ENCODE measurements at places on chromosomes 16 and 17.

DNA sequence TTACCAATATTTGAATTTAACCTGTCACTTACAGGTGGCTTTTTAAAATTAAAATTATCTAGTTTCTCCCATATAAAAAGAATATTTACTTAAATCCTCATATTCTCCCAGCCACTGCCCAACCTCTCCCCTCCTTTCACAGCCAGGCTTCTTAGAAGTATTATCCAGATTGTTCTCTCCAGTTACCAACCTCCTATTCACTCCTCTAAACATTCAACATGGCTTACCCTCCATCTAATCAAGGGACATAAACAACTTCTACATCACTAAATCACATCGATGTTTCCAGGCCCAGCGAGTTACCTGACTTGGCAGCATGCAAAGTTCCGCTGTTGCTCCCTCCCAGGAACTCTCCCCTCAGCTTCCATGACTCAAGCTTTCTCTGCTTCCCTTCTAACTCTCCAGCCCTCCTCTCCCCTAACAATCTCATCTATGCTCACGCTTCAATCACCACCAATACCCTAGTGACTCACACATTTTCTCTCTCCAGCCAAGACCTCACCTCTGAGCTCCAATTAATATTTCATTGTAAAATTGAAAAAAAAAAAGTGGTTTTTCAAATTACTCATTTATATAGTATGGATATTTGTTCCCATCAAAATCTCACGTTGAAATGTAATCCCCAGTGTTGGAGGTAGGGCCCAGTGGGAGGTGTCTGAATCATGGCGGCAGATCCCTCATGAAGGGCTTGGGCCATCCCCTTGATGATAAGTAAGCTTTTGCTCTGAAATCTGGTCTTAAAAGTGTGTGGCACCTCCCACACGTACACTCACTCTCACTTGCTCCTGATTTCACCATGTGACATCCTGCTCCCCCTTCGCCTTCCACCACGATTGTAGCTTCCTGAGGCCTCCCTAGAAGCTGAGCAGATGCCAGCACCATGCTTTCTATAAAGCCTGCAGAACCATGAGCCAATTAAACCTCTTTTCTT is 88.5 kb downstream of the HELZ start:
- DNase-seq, result no peak

DNA sequence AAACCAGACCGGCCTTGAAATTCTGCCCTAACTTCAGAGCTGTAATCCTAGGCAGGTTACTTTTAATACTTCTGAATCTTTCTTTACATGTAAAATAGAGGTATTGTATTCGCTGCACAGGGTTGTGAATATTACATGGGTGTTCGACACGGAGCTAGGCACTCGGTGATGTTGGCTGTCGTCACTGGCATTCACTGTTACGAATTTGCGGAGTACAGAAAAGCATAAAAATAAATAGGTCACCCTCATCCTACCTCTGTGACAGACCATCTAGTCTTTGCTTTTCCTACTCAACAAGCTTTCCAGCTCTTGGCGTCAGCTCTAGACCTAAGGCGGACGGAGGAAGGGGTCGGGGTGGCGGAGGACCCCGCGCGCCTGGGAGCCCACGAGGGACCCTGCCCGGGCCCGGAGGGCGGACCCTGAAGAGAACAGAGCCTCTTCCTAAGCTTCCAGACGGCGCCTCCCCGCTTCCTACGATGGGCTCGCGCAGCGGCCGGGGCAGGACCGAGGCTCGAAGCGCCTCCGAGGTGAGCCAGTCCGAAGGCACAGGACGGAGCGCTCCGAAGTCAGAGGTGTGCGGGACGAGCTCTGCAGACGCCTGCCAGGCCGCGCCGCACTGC is 879 bp upstream of the SPG7 start:
- no peak for DNase-seq

DNA sequence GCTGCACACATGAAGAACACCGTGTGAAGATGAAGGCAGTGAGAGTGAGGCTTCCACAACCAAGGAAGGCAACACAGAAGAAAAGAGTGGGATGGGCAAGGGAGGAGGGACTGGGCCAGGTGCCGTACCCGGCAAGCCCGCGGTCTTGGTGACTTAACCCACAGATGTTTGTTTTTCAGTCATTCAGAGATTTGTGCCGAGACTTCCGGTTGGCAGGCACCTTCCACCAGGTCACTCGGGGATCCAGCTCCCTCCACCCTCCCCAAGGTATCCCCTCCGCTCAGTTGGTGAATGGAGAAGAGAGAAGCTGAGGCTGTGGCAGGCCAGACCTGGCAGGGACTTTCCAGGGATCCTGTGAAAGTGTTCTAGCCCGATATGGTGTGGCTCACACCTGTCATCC is 4.9 kb upstream of the KREMEN2 start:
- DNase-seq, result no peak

DNA sequence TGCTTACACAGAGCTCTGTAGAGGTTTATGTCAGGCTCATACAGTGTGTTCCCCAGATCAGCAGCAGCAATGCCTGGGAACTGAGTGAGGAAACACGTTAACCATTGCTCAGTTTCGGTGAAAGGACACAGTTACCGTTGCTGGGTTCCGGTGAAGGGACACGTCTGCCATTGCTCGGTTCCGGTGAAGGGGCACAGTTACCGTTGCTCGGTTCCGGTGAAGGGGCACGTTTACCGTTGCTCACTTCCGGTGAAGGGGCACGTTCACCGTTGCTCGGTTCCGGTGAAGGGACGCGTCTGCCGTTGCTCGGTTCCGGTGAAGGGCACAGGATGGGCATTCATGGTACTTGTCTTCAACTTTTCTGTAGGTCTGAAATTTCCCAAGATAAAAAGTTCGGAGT is 81.7 kb downstream of the MRM3 start:
- DNase-seq, result no peak

DNA sequence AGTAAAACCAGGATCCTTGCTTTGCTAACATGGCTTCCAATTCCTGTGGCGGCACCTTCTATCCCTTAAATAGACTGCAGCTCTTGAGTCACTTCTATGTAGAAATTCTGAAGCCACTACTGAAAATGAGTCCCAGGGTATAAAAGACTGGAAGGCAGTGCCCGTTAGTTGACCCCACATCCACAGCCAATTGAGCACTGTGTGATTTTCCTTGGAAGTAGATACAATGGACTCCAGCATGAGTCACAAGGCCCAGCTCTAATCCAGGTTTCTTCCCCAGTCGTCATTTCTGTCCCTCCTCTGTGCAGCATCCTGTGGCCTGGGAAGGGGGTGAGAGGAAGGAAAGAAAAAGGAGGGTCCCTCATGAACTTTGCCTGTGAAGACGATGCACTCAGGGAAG is 69.5 kb downstream of the HLF start:
- no peak for DNase-seq

GRCh38 chr17:46199379-46199778 is 6.2 kb upstream of the KANSL1 start:
- DNase-seq, result no peak

DNA sequence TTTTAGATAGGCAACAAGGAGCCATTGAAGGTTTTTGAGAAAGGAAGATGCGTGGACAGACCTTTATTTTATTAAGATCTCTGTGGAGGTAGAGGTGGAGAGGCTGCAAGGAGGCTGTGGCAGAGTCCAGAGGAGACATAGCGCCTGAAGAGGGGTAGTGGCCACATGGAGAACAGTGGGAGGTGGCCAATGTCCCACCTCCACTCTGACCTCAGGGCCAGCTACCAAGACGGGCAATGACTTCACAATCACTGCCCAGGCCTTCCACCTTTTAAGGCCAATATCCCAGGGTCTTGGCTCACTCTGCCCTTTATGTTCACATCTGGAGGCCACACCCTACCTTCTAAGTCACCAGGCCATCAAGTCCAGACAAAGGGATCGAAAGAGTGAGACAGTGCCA is at the start of gene C16orf78:
Gene C16orf78, plus strand, starts transcription at position 301 of the 400 bp plus-strand sequence. CDS start 136 bp downstream, outside the sequence.
- DNase-seq, result no peak

DNA sequence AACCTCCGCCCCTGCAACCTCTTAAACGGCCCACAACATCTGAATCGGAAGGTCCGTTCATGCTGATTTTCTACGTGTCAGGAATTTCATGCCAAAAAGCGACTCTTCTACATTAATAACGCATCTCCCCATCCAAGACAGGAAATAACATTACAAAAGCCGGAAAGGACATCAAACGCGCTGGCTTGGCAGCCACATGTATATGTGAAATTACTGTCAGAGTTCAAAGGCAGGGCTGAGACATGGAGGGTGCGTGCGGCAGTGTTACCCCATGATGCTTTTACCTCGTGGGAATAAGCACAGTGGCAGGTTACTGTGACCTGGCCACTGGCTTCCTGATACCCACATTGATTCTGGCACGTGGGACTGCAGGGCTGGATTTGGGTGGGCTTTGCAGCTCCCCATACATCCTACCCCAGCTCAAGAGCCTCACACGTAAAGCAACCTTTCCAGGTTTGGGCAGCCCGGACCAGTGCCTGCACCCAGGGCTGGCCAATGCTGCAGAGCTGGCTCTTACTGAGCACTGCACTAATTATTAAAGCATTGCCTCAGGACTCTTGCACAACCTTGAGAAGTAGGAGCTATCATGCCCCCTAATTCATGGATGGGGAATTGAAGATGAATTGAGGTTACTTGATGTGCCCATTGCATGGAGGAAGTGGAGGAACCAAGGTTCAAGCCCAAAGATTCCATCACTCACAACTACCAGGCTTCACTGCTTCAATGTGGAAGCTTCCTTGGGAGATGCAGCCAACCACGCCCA is 120.6 kb upstream of the FOXF1 start:
- no peak for DNase-seq

- DNase-seq, result no peak
These were observed 124.0 kb downstream of the ABCC6 start for GRCh38 chr16:16099320-16099719.

GRCh38 chr16:16127469-16128116 is 95.7 kb downstream of the ABCC6 start:
- peak; percentile 62 for DNase-seq
